ENCODE measurements at places on chromosomes 2 and 18. TPM values are rescaled to one million over a fixed set of nuclear protein-coding genes. Genes with fewer than 3 reads are reported as not detected.
A peak's percentile ranks its signal among the peaks of the same experiment; 100 is the strongest.

DNA sequence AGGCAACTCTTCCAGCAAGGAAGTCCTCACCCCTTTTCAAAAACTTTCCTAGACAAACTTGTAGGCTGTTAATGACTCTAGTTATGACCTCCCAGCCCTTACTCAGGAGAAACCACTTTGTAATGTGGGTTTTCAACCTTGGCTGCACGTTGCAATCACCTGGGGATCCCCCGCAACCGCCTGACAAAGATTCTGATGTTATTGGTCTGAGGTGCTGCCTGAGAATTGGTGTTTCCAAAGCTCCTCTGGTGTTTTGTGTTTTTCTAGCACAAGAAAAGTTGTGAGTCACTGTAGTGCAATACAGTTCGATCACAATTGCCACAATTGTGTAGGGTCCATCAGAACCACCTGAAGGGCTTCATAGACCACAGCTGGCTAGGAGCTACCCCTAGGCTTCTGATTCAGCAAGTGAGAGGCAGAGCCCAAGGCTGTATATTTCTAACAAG lies 121.6 kb downstream of the SP100 start:
- no peak for DNase-seq

DNA sequence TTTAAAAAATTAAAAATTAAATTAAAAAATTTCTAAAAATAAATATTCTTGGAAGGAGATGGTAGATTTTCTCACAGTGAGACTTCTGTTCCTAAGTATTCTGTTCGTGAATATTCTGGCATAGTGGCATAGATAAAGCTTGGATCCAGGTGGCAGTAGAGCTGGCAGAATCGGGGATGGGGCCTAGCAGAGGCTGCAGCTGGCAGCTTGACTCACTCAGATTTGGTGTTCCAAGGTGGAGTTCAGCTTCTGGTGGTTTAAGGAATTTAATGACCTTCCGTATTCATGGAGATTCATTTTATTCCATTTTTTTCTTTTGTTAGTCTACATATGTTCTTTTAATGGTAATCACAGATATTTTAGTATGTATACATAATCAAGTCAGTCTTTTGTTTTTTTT lies 19.9 kb downstream of the ARMC9 start:
- no peak for DNase-seq

DNA sequence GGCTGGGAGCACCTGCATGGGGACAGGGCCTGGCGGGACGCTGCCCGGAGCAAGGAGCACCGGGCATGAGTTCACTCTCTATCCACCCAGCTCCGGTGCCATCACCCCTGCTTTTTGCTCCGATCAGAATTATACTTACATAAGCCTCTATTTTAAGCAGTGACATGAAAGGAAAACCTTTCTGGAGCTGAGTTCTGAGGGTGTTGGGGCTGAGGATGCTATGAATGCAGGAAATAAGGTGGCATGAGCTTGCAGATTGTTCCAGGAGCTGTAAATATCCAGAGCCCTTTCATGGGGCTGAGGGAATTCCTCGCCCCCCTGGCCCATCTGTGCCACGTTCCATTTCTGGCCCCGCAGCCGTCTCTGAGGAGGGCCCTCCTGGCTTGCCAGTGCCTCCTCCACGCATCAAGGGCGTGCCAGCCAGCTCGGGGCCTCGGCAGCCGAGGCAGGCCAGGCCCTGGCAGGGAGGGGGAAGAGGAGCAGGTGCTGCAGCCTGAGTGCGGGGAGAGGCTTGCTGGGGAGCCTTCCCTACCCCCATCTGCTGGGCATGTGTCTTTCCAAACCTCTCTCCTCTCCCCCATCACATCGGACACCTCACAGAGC lies 91.7 kb upstream of the MCFD2 start:
- DNase-seq, result no peak

GRCh38 chr2:165876712-165877111 lies 76.9 kb downstream of the TTC21B start:
- DNase-seq, result no peak

GRCh38 chr2:61055557-61055956 lies 10.1 kb upstream of the SANBR start:
- no peak for DNase-seq

- DNase-seq, result no peak
Measured at GRCh38 chr18:11040823-11041656, 108.3 kb downstream of the PIEZO2 start.

GRCh38 chr2:168514692-168515091 lies 58.6 kb downstream of the CERS6 start:
- no peak for DNase-seq

GRCh38 chr2:240153418-240153817 lies 13.0 kb upstream of the OTOS start:
- peak; percentile 11 for DNase-seq

GRCh38 chr18:22667616-22668422 lies 250.1 kb upstream of the CTAGE1 start:
- DNase-seq, result no peak

GRCh38 chr2:71530641-71531332 lies 77.4 kb downstream of the DYSF start:
- peak; percentile 45 for DNase-seq

GRCh38 chr2:196884368-196884767 lies 42.1 kb downstream of the PGAP1 start:
- DNase-seq, result no peak

- peak; percentile 92 for DNase-seq
Measured at GRCh38 chr2:136225950-136226835, 108.2 kb upstream of the CXCR4 start.

DNA sequence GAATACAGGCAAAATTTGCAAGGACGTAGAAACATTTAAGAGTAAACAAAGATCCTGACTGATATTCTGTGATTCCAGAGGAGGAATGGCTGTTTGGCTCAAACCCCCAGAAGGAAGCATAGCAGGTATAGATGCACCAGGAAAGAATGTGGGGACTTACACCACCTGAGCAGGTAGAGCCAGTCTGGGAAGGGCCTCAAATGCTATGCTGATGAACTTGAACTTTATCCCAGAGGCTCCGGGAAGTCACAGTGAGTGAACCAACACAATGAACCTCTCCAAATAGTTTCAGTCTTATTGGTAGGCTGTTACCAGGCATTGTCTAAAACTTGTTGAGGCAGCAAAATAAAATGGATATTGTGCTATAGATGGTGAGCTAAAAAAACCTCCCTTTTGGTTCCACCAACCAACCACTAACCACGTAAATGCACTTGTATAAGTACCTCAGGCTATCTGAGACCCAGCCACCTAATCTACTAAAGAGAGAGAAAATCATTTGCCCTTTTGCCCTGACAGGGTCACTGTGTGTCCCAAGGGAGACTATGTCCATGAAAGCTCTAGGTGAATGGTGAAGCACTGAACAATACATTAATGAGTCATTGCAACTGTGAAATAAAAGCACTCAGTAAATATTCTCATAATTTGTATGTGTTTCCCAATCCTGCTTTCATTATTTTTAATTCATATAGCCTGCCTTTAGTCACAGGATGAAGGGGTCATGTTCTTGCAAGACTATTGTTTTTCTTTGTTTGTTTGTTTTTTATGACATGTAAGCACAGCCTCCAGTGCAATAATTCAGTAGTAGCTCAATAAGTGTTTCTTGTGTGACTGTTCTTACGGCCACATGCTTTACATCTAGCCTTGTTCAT lies 911.6 kb downstream of the EPHA4 start:
- DNase-seq, result no peak

DNA sequence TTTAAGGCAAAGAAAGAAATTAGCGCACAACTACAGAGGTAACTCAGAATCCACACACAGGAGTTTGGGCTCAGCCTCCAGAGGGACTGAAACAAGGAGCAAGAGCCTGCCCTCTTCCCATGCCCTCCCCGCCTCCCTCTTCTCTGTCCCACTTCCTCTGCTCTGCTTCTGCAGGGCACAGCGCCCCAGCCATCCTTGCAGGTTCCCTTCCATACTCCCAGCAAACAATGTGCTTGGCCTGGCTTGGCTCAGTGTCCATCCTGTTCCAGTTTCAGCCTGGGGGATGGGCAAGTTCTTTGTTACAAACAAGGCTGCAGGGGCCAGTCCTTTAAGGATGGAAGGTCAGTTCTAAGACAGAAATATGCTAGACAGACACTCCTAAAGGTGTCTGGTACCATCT lies 133.5 kb downstream of the CDH20 start:
- no peak for DNase-seq

DNA sequence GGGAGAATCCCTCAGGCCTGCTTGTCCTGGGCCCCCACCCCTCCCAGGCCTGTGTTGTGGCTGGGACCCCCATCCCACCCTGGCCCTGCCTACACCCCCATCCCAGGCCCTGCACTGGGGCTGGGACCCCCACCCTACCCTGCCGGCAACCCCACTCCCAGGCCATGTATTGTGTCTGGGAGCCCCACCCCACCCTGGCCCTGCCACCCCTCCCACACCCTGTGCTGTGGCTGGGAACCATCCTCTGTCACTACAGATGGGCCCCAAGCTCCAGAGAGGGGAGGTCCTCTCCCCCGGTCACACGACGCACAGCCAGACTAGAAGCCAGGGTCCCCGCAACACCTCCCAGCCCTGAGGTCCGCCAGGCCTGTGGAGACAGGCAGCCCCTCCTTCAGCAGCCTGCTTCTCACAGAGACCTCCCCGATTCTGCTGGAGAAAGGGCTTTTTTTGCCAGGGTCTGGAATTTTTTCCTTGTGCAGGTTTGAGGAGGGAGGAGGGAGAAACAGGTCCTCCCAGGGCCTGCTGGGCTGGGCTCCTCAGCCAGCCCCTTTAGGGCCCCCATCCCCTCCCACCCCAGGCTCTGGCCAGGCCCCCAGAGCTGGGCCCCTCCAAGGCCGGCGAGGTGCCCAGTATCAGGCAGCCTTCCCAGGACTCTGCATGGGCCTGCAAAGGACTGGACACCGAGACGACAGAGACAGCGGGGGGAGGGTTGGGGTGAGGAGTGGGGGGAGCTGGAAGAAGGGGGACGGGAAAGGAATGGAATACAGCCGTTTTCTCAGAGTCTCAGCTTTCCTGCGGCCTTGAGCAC lies 28.0 kb downstream of the KIF1A start:
- DNase-seq, result no peak

DNA sequence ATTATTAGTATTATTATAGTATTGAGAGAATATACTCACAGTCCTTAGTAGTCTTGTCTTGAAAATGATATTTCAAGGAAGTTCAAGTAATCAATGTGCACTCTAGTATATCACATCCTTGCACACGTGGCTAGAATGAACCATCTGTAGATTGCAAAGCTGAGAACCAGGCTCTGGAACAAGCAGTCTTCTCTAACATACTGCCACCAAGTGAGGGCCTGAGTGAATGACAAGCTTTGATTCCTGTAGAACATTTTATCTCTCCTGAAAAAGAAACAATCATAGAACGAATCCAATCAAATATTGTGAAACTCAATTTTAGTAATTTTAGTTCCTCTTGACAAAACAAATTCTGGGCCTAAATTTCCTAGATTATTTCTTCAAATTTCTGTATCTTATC lies 55.3 kb upstream of the SULT1C3 start:
- no peak for DNase-seq

GRCh38 chr18:48942554-48943261 lies 8.1 kb downstream of the SMAD7 start:
- DNase-seq, result no peak

GRCh38 chr2:37934591-37935513 lies 9.8 kb downstream of the RMDN2 start:
- no peak for DNase-seq

- peak; percentile 85 for DNase-seq
Measured at GRCh38 chr18:23099621-23100020, 35.7 kb upstream of the CABLES1 start.

DNA sequence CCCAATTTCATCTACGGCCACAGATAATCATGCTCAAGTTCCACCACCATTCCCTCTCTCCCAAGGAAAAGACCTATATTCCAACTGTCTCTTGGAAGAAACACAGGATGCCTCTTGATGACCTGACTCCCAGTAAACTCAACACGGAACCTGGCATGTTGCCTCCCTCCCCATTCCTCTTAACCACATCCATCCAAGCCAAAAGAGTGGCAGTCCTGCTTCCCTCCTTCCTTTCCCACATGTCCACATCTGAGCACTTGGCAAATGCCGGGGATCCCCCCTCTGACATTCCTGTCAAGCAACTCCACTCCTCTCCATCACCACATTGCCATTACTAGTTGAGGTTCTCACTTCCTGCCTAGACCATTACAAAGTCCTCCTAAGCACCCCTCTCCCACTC lies 49.4 kb downstream of the PID1 start:
- no peak for DNase-seq

- no peak for DNase-seq
Measured at GRCh38 chr18:76557026-76557575, 62.1 kb upstream of the ZNF516 start.

DNA sequence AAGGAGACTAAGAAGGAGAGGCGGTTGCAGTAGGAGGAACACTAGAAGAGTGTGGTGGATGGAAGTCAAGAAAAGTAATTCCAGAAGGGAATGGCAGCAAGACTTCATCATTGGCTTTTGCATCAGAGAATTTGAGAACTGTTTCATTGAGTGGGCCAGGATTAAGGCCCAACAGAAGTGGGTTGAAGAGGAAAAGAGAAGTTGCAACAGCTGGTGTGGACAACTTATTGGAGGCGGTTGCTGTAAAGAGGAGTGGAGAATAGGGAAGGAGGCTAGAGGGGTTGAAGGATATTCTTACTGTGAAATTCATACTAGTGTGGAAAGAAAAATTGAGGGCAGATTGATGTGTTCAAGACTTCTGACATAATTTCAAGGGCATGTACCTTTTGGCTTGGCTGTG lies 168.7 kb upstream of the FN1 start:
- no peak for DNase-seq

DNA sequence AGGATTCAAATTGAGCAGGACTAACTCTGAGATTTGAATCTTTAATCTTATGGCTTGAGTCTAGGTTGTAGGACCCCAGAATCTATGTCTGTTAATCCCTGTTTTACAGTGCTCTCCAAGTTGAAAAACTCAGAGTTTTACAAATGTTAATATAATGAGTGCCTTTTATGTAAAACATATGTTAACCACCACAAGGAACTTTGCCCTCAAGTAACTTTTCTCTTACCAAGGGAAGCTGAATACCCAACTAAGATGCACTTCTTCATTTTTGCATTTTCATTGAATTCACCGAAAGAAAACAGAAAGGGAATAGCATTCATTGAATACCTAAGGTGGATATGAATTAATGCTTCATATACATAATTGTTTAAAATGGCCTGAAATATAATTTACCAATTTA lies 338.1 kb downstream of the RPRM start:
- DNase-seq, result no peak

DNA sequence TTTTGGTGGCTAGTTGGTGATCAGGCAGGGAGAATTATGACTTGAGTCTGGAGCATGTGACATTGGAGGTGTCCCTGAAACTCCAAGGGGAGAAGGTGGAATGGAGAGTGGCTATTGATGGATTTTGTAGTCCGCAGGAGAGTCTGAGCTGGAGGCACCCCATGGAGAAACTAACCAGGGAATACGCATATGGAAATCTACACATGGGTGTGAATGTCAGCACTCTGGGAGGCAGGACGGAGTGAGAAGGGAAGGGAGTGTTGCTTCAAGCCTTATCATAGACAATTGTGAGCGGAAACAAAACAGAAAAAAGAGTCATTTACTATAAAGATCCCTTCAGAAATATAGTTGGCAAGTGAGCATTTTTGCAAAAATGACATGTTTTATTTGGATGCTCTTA lies 667 bp upstream of the SCYGR4 start:
- no peak for DNase-seq

ENOSF1 gene
- 147 TPM for total RNA-seq

TMEM163 gene
- total RNA-seq, result not detected

MALL gene
- total RNA-seq, result 600 TPM

SCN3A gene
- 1.3 TPM for total RNA-seq

COL5A2 gene
- total RNA-seq, result 11.5 TPM

RGPD3 gene
- not detected for total RNA-seq

PAX3 gene
- total RNA-seq, result not detected

CHRND gene
- not detected for total RNA-seq

MYO7B gene
- 806 TPM for total RNA-seq

SH2D6 gene
- total RNA-seq, result 13.5 TPM

ACTG2 gene
- 140 TPM for total RNA-seq
